Uterus (tissue), 4 donors: ENCODE measurements at places on chromosomes 2 and 18. TPM values are rescaled to one million over a fixed set of nuclear protein-coding genes. Genes with fewer than 3 reads are reported as not detected.

DNA sequence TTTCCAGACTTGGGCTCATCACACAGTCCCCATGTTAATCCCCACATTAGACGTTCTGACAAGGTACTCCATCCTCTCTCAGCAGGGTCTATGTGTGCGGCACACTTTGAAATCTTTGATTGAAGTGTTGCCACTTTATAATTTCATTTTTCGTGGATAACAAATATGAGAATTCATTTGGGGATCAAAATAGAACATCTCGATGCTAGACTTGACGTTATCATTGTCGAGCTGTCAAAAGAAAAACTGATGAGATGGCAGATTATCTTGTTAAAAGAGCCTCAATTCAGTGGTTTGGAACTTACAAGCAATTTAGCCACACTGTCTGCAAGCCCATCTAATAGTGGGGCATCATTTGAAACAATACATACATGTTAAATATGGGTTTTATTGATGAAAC, 91.2 kb upstream of the SULT1C3 start:
- no peak overlapping the region for H3K4me3 ChIP-seq
- no peak overlapping the region for H3K27ac ChIP-seq
- H3K27me3 ChIP-seq = no peaks in the 10 kb centered on the region
- DNase-seq = no peak

GRCh38 chr2:112782234-112782799, 2.0 kb downstream of the IL1A start:
- no peaks in the 10 kb centered on the region for H3K4me1 ChIP-seq
- no peaks in the 10 kb centered on the region for H3K27me3 ChIP-seq
- no peak overlapping the region for H3K27ac ChIP-seq
- DNase-seq = no peak
- H3K4me3 ChIP-seq = no peak overlapping the region

DNA sequence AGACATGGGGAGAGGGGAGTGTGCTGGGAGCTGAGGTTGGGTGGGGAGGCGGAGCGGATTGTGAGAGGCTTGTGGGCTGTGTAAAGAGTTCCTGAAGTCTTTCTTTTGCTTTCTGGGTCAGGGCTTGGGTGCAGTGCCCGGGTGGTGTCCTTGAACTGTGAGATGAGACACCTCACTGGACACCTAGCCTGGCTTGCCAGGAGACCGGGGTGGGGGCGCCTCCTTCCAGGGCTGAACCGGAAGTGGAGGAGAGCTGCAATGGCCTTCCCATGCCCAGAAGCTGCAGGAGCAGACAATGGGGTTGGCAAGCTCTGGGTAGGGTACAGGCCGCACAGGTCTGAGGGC, 4.3 kb downstream of the TMEM37 start:
- no peak overlapping the region for H3K27ac ChIP-seq
- no peaks in the 10 kb centered on the region for H3K36me3 ChIP-seq
- H3K4me3 ChIP-seq = no peak overlapping the region

The WDPCP gene
- 31.1 TPM for total RNA-seq

DNA sequence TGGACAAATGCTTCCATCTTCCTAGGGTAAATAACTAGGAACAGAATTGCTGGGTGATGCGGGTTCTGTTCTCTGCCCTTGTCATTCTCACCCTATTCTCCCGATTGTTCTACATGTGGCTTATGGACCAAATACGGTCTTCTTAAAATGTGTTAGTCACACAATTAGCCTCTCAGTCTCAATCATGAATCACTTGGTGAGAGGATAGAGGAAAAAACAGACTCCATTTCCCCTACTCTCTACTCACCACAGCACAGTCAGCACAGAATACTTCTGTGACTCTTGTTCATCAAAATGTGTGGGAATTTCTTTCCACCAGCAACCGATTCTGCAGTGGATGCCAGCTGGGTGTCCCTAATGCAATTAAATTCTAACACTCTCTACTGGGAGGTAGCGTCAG, 125.2 kb downstream of the SH3BP4 start:
- no peaks in the 10 kb centered on the region for H3K4me1 ChIP-seq
- H3K4me3 ChIP-seq = no peak overlapping the region
- H3K36me3 ChIP-seq = no peaks in the 10 kb centered on the region
- H3K27me3 ChIP-seq = no peaks in the 10 kb centered on the region

The ZFAND2B gene
- total RNA-seq = 52.6 TPM

DNA sequence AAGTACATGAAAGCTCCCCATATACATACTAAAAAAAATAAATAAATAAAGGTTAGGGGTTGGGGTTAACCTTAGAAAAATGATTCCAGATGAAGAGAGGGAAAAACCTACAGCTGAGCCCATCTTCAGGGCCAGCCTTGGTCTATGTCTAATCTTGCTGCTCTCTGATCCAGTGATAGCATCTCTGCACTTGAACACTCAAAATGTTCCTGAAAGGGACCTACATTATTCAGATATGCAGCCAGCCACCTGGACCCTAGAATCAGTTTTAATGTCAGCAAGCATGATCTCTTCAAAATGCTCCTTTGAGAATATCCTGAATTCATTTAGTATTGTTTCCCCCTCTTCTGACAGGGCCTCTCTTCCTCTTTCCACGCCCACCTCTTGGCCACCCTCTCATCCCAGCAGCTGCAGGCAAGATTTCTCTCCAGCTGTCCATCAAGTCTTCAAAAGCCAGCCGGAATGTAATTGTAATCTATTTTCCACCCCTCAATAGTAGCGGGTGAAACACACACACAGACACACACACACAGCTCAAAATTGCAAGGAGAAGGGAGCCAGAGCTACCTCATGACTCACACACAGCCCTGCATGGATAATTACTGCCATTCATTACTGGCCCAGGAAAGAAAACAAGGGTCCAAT, 135.5 kb downstream of the MYO3B start:
- no peaks in the 10 kb centered on the region for H3K36me3 ChIP-seq
- no peak overlapping the region for H3K4me3 ChIP-seq
- H3K27me3 ChIP-seq = no peaks in the 10 kb centered on the region
- no peak overlapping the region for H3K27ac ChIP-seq

The ARHGAP28 gene
- 11.3 TPM for total RNA-seq

DNA sequence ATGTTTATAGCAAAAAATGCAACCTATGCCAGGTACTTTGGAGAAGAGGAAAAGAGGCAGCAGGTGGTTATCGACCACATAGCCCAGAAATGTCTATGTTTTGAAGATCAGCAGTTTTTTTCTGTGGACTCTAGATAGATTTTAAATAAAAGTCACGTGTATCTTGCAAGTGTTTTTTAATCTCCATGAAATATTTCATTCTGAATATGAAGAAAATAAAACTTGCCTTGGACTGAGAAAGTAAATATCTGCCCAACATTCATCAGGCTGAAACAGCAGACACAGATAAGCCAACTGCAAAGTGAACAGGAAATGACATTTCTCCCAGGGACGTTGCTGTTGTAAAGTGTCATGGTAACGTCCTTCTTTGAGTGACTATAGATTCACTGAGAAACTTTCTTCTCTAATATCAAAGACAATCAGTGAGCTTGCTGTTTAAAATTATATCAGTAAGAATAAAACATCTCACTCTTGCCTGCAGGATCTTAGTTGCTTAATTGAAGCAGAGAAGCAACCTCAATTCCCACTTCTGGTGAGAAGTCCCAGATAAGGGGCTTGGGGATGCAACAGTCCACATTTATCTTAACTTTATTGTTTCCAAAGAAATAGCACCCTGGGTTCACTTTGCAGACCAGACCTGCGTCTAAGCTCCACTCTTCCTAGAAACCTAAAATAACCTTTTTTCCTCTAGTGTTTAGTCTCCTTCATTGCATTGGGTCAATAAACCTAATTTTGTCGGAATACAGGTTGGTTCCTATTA, 6.3 kb downstream of the MYOM1 start:
- H3K27me3 ChIP-seq = no peaks in the 10 kb centered on the region
- H3K4me1 ChIP-seq = no peaks in the 10 kb centered on the region
- no peak overlapping the region for H3K27ac ChIP-seq
- H3K36me3 ChIP-seq = no peaks in the 10 kb centered on the region

DNA sequence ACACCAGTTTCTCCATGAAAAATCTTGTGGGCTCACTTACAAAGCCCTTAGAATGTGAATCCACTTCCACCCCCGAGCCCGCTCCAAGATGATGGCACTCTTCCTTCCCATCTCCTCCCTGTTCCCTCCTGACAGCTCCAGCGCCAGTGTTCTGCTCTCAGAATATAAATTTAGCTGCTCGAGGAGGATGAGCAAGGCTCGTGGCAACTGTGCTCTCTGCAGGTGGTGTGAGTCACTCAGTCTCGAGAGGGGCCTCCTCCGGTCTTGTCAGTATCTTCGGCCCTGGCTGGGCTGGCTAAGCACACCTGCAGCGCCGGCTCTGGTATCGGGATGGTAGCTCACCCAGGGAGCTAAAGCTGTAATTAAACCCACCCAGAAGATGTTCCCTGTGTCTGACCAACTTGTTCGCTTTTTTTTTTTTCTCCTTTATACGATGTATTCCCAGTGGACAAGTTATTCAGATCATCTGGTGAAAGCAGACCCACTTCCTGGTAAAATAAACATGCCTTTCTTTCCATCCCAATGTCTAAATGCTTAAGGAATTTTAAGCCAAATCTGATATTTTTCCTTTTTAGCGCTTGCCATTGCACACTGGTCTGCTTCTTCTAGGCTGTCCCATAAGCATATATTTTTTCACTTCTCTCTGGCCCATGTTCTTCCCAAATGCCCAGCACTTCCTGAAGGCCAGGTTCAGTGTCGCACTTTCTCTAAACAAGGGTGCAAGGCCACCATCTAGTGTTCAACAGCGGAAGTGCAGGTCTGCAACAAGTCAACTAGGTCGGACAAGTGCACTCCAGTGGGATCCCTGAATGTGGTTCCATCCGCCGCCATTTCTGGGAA, 31.4 kb upstream of the YPEL5 start:
- H3K4me1 ChIP-seq = no peaks in the 10 kb centered on the region
- H3K4me3 ChIP-seq = no peak overlapping the region
- no peaks in the 10 kb centered on the region for H3K27me3 ChIP-seq
